Amniotic stem cell (primary cell): ENCODE measurements at places on chromosomes 3 and 15.

- DNase-seq, result no peak
These were observed 196.5 kb upstream of the ZPLD1 start for GRCh38 chr3:102238362-102238761.

GRCh38 chr15:83112956-83113299 lies 5.5 kb downstream of the TM6SF1 start:
- DNase-seq, result no peak

- no peak for DNase-seq
These were observed 5.2 kb upstream of the IP6K1 start for GRCh38 chr3:49791571-49791970.

- DNase-seq, result no peak
These were observed 23.1 kb downstream of the SLC30A4 start for GRCh38 chr15:45499426-45499825.
